Esophagus muscularis mucosa (tissue), 4 donors: ENCODE measurements at places on chromosomes 16 and 17.

GRCh38 chr16:28522792-28523191 lies 16.0 kb downstream of the NUPR1 start:
- H3K36me3 ChIP-seq: no peaks in the 10 kb centered on the region
- no peak overlapping the region for H3K27ac ChIP-seq
- no peak overlapping the region for H3K4me3 ChIP-seq
- no peak for DNase-seq
- H3K4me1 ChIP-seq: peaks cover 14% of the 10 kb centered on the region
- H3K27me3 ChIP-seq: no peaks in the 10 kb centered on the region

GRCh38 chr17:57106836-57107497 lies 21.9 kb downstream of the AKAP1 start:
- H3K27ac ChIP-seq: peak overlapping the region; percentile 19
- no peak for DNase-seq
- H3K4me3 ChIP-seq: no peak overlapping the region
- no peaks in the 10 kb centered on the region for H3K27me3 ChIP-seq
- peaks cover 92% of the 10 kb centered on the region for H3K4me1 ChIP-seq
- peaks cover 33% of the 10 kb centered on the region for H3K36me3 ChIP-seq

DNA sequence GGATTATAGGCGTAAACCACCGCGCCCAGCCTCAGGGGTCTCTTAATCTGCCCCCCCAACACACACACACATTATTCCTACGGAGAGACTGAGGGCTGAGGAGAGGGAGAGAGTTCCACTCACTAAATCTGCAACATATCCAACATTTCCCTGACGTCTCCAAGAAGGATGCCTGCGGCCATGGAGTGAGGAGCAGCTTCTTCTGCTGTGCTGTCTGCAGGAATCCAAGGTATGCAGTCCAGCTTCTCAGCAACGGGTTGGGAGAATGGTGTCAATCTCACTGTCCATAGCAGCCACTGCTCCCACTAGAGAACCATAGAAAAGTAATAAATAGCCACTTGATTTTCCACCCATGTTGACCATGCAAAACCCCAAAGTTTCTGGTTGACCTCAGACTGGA lies 5.1 kb upstream of the PLXDC1 start:
- H3K27ac ChIP-seq: no peak overlapping the region
- H3K27me3 ChIP-seq: peaks cover 4% of the 10 kb centered on the region
- H3K4me1 ChIP-seq: peaks cover 26% of the 10 kb centered on the region
- H3K4me3 ChIP-seq: no peak overlapping the region

DNA sequence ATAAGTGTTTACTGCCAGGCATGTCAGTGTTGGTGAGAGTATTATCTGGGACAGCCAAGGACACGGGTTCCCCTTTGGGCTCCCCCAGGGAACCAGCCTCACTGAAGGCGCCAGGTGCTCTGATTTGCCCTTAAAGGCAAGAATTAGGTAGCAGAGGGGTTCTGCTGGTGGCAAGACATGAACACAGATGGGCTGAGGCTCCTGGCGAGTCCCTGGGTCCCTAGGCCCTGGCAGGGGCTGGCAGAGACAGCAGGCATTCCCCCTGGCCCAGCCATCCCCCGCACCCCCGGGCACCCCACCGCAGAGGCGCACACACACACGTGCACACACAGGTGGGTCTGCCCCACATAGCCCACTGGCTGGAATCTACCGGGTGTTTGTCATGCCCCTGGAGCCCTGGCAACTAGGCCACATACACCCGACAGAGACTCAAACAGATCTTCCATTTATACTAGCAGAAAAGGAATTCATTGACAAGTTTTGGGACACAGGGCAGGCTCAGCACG lies 153.3 kb downstream of the C16orf78 start:
- H3K27me3 ChIP-seq: no peaks in the 10 kb centered on the region
- H3K36me3 ChIP-seq: peaks cover 22% of the 10 kb centered on the region
- no peak overlapping the region for H3K27ac ChIP-seq

DNA sequence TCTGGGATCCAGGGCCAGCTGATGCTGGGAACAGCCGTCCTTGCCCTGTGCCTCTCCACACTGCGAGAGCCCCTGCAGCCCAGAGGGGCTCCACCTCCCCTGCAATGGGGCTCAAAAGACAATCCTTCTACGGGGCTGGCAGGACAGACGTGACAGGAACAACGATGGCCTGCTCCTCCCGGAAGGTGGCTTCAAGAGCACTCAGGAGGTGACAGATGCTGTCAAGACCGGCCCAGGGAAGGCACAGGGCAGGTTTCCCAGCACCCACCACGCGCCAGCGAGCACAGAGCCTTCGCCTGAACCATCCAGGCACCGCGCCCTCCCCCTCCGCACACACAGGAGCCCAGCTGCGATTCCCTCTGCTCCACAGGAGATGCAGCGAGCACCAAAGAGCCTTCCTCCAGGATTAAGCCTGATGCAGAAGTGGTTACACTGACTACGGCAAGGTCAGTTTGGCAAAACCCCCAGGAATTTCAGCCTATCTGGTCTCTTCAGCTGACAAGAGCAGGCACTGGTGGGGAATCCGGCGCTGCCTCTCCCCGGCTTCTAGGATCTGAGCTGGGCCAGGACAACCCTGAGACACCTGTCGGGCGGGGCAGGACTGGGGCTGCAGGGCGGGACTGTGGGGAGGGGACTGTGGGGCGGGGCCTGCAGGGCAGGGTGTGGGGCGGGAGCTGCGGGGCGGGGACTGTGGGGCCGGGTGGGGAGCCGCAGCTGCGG lies 103.4 kb downstream of the ZNF778 start:
- no peaks in the 10 kb centered on the region for H3K27me3 ChIP-seq
- peaks cover 100% of the 10 kb centered on the region for H3K4me1 ChIP-seq
- no peaks in the 10 kb centered on the region for H3K36me3 ChIP-seq

- no peak overlapping the region for H3K27ac ChIP-seq
- no peaks in the 10 kb centered on the region for H3K4me1 ChIP-seq
- no peak for DNase-seq
Observed at GRCh38 chr17:70070305-70071027, 4.6 kb upstream of the KCNJ16 start.

DNA sequence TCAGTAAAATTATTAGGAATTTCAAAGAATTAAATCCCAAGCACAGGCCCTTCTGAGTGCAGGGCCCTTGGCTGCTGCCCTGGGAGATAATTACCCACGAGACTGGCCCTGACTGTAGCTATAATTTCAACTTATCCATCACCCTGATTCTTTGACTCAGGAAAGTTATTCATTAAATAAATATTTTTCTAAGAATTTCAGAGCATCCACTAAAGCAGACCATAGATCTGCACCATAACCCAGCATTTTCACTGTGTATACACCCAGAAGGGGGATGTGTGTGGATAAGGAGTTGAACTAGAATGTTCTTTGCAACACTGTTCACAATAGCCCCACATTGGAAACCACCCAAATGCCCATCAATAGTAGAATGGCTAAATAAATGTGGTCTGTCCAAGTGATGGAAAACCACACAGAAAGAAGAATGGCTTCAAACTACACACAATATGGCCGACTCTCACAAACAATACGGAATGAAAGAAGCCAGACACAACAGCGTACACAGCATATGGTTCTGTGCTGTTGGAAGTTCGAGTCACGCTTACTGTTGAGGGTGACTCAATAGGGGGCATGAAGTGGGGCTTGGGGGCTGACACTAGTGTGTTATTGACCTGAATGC lies 33.9 kb upstream of the MEAK7 start:
- peaks cover 5% of the 10 kb centered on the region for H3K4me1 ChIP-seq
- no peak for DNase-seq
- no peaks in the 10 kb centered on the region for H3K36me3 ChIP-seq
- no peak overlapping the region for H3K4me3 ChIP-seq
- no peak overlapping the region for H3K27ac ChIP-seq

GRCh38 chr17:41369023-41369422 lies 590 bp downstream of the KRT33B start:
- no peaks in the 10 kb centered on the region for H3K4me1 ChIP-seq
- DNase-seq: no peak
- H3K27ac ChIP-seq: no peak overlapping the region
- H3K27me3 ChIP-seq: no peaks in the 10 kb centered on the region
